Spinal cord (tissue), 10 donors: ENCODE measurements at places on chromosomes 2 and 18.

GRCh38 chr2:234913208-234913626 lies 38.6 kb upstream of the SH3BP4 start:
- DNase-seq = no peak

DNA sequence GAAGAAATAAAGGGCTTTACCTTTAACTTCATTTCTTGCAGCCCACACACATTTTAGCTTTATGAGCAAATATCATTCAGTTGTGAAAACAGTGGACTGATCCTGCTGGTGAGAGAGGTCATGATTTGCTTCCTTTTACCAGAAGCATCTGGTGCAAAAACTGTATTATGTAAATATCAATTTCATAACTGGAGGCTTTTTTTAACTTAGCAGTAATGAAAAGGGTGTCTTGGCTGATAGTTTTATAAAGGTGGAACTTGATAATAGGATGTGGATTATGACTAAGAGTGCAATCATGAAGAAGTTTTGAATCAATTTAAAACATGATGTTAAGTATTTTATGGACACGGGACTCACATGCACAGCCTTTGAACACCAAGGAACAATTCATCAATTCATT lies 304.4 kb downstream of the GULP1 start:
- DNase-seq = no peak

DNA sequence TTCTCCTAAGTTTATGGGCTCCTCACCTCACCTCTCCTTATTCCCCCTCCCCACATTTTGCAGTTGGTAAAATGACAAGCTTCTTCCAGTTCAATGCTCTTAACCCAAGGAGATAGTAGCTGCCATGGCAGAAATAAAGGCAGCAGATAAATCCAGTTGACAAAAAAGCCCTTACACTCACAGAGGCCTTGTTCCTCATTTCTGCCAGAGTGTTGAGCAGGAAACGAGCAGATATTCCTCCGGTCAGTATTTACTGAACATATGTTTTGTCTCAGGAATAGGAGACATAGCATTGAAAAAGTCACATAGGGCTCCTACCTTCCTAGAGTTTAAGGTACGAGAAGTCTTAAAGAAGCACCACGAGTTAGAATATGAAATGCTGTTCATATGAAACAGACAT lies 493.7 kb upstream of the TNP1 start:
- no peak for DNase-seq

DNA sequence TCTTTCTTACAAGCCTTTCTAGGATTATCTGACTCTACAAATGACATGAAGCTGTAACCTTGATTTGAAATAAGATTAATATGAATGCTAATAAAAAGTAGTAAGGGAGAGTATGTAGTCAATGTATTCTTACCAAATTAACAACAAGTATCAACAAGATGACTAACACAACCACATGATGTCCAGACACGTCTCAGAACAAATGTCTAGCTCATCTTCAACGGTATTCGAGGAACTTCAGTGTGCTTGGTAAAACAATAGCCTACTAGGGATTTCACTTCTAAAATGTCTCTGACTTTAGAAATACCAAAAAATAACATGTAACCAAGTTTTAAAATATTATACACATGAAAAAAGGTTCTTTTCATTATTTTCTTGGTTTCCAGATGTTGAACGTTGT lies 3.4 kb downstream of the HDLBP start:
- DNase-seq = no peak

- no peak for DNase-seq
Measured at GRCh38 chr2:175136334-175137215, 31.4 kb downstream of the ATF2 start.

DNA sequence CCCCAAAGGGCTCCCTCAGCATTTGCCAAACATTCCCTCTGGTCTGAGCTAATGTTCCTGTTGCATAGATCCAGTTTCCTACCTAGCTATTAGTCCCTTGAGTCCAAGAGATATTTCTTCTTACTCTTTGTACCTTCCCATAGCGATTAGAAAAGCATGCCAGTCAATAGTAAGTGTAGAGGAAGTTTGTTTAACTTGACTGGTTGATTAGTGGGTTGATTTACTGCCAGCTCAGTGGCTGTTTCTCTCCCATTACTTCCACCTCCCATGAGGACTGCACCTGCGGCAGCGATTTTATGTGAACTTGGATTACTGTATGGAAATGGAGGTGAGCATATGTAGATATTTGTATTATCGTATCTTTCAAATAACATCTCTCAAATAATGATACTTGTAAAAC lies 1748.4 kb upstream of the CELF4 start:
- no peak for DNase-seq

DNA sequence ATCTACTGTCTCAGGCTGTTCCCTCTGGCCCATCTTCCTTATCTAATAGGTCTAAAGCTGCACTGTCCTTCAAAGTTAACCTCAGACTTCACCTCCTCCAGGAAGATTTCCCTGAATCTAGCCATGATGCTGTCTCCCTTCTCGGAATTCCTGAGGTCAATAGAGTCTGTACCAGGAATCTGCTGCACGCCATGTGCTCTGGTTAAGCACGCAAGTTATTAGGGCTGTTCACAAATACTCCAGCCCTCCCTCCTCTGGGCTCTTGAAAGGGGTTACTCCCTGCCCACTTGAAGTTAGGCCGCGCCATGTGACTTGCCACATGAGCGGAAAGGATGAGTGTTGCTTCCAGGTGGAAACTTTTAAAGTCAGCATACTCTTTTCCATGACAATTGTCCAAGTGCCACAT lies 43.6 kb downstream of the MCFD2 start:
- no peak for DNase-seq

DNA sequence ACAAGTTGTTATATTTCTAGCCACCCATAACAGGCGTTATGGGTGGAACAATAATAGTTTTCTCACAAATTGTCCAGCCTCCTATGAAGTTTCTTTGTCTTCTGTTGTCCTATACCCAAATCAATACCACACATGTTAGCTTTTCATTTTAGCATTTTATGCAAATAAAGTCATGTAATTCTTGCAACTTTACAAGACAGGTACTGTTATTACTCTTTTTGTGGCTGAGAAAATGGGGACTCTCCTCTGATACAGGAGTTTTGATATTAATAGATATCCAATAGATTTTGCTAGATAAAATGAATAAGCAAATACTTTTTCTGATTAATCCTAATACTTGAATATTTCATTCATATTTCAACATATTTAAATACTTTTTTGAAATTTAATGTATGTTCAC lies 151.0 kb downstream of the PMAIP1 start:
- DNase-seq = no peak

DNA sequence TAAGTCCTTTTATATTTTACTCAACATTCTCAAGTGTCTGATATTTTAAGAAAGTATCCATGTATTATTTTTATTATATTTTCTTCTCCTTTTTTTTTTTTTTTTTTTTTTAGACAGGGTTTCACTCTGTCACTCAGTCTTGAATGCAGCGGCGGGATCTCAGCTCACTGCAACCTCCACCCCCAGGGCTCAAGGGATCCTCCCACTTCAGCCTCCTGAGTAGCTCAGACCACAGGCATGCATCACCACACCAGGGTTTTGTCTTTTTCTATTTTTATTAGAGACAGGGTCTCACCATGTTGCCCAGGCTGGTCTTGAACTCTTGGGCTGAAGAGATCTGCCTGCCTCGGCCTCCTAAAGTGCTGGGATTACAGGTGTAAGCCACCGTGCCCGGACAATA lies 212.1 kb downstream of the TCF4 start:
- DNase-seq = no peak

DNA sequence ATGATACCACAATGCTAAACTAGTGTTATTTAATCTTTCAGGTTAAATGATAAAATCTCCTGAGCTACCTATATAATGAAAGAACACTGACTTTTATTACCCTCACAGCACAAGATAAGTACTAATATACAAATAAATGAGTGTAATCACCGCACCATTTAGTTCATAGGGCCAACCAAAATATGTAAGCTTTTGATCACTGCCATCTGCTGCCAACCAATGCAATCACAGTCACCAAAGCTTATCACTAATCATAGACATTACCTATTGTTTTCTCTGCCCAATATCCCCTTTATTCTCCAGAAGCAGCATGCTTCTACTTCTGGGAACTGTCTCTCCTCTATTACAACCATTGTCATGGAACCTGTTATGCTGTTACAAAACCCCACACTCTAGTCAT lies 151.6 kb upstream of the LRATD1 start:
- DNase-seq = no peak

GRCh38 chr2:95062242-95063085 lies 37.0 kb downstream of the MAL start:
- DNase-seq = no peak

DNA sequence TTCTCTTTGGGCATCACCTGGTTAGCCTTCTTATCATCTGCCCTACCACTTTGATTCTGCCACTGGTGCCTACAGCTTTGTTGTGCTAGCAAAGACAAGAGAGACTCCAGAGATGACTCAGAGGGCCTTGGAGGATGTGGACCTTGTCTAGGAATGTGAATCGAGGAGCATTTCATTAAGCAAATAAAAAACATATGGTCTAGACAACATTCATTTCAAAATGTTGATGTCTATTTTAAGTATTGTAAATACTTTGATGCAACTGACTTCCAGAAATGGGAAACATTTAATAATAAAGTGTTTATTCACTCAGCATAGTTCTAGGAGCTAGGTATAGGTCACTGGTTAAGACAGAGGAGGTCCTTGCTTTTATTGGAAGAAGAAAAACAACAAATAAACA lies 195.5 kb downstream of the CDCA7 start:
- no peak for DNase-seq

- no peak for DNase-seq
Measured at GRCh38 chr2:136351684-136352083, 233.7 kb upstream of the CXCR4 start.

GRCh38 chr2:156947261-156947660 lies 310.2 kb upstream of the GALNT5 start:
- DNase-seq = no peak

DNA sequence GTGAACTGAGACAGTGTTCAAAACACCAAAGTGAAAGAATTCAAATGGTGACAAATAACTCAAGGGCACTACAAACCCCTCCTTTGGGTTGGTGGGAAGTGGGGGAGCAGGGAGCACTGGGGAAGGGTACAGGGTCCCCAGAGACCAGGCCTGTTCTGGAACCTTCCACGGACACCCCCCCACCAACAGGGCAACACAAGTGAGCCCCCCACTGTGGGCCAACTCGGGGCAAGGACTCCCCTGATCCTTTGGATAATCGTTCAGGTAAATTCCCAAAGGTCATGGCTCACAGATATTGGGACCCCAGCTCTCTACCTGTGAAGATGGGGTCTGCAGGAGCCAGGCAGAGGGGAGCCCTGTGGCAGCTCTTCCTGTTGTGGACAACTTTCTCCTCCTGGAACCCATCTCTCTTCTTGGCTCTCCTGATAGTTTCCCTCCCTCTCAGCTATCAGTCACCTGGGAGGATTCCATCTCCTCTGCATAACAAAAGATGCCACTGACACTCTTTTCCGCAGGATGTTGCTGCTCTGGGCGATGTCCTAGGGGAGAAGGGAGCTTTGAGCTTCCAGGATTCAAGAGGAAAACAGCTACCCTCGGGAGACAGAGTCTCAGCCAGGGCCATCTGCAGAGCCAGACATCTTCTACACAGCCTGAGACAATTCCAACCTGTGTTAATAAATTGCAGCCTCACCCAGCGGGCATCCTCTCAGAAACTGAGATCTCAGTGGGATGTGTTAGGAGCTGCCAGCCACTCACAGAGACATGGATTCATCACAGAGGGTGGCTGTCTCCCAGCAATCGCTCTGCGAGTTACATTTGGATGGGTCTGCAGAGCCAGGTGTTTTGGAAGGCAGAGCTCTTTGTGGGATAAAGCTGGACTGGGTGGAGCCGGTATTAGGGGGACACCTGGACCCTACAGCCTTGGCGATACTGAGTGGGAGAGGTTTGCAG lies 35.4 kb downstream of the MBP start:
- DNase-seq = no peak

- no peak for DNase-seq
Measured at GRCh38 chr2:5352286-5352685, 339.9 kb upstream of the SOX11 start.

- no peak for DNase-seq
Measured at GRCh38 chr18:47407736-47408135, 156.3 kb upstream of the SKOR2 start.

DNA sequence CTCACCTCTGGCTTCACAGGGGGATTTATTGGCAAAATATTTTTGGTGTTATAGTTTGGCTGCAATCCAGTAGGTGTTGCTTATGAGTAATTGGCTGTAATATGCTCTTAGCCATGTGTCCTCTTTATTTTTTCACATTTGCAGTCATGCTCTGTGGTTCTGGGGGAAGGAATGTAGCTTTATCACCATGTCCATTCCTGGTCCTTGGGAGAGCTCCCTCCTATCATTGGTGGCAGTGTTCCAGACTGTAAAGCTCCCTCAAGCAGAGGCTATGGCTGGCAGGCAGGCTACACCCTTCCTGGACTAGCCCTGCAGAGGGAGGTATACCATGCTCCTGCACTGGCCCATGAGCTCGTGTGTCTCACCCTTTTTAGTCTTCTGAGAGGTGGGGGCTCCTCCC lies 120.0 kb upstream of the FSIP2 start:
- no peak for DNase-seq
